ENCODE measurements at places on chromosomes 6 and 20.
A peak's percentile ranks its signal among the peaks of the same experiment; 100 is the strongest.

DNA sequence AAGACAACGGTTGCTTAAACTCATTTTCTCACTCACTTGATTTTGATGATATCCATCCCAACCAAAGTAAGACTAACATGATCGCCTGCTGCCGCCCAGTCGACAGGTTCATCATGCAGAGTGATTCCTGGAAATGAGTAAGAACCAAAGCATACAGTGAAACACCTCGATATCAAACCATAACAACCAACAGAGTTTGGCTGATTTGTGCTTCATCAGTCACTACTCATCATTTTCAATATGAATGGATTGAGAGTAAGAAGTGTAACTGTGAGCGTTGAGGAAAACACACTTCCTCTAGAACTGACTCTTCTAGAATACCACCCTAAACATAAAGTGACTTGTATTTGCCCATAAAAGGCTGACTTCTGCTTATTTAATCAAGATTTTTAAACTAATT is 29.2 kb upstream of the ALDH8A1 start:
- no peak for DNase-seq

GRCh38 chr6:81476881-81477280 is 275.6 kb downstream of the TENT5A start:
- DNase-seq: no peak

DNA sequence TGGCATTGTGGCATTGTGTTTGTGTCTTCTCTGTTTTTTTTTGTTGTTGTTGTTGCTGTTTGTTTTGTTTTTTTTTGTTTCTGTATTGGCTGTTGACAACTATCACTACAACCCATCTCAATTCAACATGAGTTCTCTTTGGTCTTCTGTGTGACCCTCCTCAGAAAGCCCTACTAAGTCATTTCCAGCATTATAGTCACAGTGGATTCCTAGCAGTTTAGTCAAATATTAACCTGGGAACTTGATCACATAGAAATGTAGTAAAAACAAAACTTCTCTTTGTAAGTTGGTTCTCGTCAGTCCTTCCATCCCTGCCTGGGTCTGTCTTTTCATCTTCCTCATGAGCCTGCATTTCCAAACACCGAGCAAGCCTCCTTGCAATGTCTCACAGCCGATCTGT is 16.8 kb downstream of the SLC17A2 start:
- DNase-seq: no peak

- no peak for DNase-seq
Measured at GRCh38 chr20:4836473-4836872, 114.8 kb downstream of the PRND start.

DNA sequence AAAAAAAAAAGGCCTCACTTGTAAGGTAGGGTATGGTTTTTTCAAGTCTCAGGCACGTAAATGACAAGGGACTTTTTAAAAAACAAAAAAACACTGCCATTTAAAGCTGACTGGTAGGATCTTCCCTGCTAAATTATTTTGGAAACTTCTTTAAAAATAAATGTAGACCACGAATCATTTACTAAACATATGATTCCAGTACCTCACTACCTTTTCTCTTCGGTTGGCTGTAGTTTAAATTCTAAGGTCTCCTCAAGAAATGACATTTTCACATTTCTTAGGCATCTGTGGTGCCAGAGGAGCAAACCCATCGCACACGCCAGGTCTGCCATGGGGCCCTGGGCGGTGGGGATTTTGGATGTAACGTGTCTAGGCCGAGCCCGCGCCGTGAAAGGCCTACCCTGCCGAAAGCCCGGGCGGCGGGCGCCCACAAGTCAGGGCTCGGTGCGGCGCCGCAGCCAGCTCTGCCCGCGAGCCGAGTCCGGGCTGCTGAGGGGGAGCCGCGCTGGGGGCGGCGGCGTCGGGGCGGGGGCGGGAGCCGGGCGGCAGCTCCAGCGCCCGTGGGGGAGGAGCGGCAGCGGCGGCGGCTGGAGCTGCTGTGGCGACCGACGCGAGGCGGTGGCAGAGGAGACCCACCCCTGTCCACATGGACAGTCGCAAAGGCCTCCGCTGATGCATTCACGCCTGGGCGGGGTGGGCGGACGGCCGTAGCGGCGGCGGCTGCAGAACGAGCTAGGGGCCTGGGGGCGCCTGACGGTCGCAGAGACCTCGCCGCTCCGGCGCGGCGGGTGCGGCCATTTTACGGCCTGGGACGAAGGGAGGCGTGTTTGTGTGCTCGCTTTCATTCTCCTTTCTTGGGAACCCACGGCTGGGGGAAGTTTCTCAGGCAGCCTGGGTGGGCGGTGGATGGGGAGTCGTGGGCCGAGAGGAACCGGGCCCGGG is at the start of gene SENP6:
TSS of gene SENP6 (plus strand) at position 577 of the 942 bp plus-strand sequence. CDS start 645 bp downstream, outside the sequence.
- DNase-seq: peak; percentile 76
